ENCODE measurements at places on chromosomes 3 and 15. TPM values are rescaled to one million over a fixed set of nuclear protein-coding genes. Genes with fewer than 3 reads are reported as not detected.
A peak's percentile ranks its signal among the peaks of the same experiment; 100 is the strongest.

GRCh38 chr3:128095222-128095703, 28.3 kb downstream of the RUVBL1 start:
- H3K4me3 ChIP-seq, result no peak overlapping the region
- DNase-seq, result peak; percentile 77
- no peaks in the 10 kb centered on the region for H3K4me1 ChIP-seq
- peaks cover 7% of the 10 kb centered on the region for H3K36me3 ChIP-seq
- H3K27ac ChIP-seq, result no peak overlapping the region

DNA sequence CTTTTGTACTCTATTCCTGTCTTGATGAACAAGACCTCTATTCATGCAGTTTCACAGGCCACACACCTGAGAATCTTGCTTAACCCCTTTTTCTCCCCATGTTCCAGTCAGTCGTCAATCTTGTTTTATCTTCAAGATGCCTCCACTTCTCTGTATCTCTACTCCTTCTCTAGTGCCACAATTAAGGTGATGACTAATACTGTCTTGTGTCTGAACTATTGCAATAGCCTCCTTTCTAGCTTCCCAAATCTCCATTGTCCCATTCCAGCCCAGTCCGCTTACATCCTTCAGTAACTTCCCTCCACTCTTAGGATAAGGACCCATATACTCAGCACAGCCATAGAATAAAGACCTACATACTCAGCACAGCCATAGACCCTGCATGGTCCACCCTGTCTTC, 24.7 kb downstream of the CHST14 start:
- H3K36me3 ChIP-seq, result no peaks in the 10 kb centered on the region
- H3K27ac ChIP-seq, result no peak overlapping the region
- H3K4me1 ChIP-seq, result peaks cover 13% of the 10 kb centered on the region

Gene DHX30
- total RNA-seq, result 142 TPM

GRCh38 chr3:31462050-31462569, 70.6 kb upstream of the STT3B start:
- no peaks in the 10 kb centered on the region for H3K27me3 ChIP-seq
- no peaks in the 10 kb centered on the region for H3K36me3 ChIP-seq
- DNase-seq, result no peak
- H3K4me3 ChIP-seq, result no peak overlapping the region
- no peak overlapping the region for H3K27ac ChIP-seq
- no peaks in the 10 kb centered on the region for H3K4me1 ChIP-seq

DNA sequence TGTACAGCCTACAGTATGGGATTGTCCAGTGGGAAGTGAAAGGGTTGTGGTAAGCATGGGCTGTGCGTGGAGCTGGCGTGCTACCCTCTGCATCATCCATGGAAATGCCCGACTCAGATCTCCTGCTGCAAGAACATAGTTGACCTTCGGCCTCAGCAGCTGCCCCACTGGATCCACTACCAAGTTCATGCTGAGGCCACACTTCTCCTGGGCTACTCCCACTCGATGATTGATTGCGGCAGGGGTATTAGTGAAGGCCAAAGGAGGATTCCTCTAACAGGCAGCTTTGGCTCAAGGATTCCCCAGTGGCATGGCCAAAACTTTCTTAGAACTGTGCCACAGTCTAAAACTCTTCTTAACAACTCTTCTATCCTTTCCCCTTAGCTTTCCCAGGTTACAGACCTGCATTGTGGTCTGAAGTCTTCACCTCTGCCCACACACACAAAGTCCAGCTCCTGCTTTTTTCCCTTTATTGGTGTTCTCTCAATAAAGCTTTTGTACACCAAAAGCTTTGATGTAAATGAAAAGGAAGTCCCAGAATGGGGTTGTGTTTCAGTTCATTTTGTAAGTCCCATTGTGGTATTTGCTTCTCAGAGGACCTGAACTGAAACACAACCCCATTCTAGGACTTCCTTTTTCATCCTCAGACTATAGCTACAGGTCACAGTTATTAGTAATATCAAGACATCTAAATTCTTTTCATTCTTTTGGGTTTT, 4.9 kb upstream of the TBC1D5 start:
- peaks cover 33% of the 10 kb centered on the region for H3K4me1 ChIP-seq
- peak overlapping the region; percentile 39 for H3K4me3 ChIP-seq
- H3K36me3 ChIP-seq, result no peaks in the 10 kb centered on the region
- no peaks in the 10 kb centered on the region for H3K27me3 ChIP-seq

Gene SPINK8
- not detected for total RNA-seq

- no peak for DNase-seq
- H3K36me3 ChIP-seq, result no peaks in the 10 kb centered on the region
- H3K4me3 ChIP-seq, result no peak overlapping the region
- H3K27me3 ChIP-seq, result peaks cover 34% of the 10 kb centered on the region
Measured at GRCh38 chr3:154540950-154541604, 111.1 kb upstream of the GPR149 start.

Gene GUCA1C
- total RNA-seq, result not detected

Gene SMCO1
- not detected for total RNA-seq

DNA sequence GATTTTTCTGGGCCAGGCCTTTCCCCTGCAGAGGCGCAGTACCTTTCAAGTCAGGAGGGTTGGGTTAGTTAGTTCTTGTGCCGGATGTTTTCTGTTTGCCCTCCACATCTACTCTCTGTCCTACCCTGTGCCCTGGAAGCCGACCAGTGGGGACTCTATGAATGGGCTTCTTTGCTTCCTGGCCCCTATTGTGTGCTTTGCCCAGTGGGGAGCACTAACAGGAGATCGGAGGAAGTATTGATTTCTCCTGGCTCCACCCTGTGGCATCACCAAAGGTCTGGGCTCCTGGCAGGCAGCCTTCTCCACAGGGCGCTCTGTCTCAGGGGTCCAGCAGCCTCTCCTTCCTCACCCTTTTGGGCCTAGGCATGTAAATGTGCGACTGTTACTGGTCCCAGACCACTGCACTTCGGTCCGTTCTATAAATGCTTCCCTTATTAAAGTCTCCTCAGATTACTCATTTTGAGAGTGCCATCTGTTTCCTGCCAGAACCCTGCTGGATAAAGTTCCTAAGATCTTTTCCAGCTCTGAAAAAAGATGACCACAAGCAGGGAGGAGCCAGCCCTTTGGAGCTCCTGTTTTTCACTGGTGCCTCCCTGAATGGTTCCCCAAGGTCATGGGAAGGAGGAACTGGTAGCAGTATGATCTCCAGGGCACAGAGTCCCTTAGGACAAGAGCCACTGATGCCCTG, 44.5 kb downstream of the CTDSPL start:
- DNase-seq, result no peak
- H3K4me1 ChIP-seq, result peaks cover 77% of the 10 kb centered on the region
- peak overlapping the region; percentile 0 for H3K27ac ChIP-seq
- H3K36me3 ChIP-seq, result peaks cover 5% of the 10 kb centered on the region
- no peaks in the 10 kb centered on the region for H3K27me3 ChIP-seq

Gene NUSAP1
- total RNA-seq, result 159 TPM

Gene FBXO40
- total RNA-seq, result not detected

Gene CCR9
- total RNA-seq, result not detected

Gene CDC25A
- 63.0 TPM for total RNA-seq

- no peak overlapping the region for H3K4me3 ChIP-seq
- no peak for DNase-seq
- no peaks in the 10 kb centered on the region for H3K36me3 ChIP-seq
Measured at GRCh38 chr15:46660096-46660842, 1025.4 kb downstream of the SQOR start.

DNA sequence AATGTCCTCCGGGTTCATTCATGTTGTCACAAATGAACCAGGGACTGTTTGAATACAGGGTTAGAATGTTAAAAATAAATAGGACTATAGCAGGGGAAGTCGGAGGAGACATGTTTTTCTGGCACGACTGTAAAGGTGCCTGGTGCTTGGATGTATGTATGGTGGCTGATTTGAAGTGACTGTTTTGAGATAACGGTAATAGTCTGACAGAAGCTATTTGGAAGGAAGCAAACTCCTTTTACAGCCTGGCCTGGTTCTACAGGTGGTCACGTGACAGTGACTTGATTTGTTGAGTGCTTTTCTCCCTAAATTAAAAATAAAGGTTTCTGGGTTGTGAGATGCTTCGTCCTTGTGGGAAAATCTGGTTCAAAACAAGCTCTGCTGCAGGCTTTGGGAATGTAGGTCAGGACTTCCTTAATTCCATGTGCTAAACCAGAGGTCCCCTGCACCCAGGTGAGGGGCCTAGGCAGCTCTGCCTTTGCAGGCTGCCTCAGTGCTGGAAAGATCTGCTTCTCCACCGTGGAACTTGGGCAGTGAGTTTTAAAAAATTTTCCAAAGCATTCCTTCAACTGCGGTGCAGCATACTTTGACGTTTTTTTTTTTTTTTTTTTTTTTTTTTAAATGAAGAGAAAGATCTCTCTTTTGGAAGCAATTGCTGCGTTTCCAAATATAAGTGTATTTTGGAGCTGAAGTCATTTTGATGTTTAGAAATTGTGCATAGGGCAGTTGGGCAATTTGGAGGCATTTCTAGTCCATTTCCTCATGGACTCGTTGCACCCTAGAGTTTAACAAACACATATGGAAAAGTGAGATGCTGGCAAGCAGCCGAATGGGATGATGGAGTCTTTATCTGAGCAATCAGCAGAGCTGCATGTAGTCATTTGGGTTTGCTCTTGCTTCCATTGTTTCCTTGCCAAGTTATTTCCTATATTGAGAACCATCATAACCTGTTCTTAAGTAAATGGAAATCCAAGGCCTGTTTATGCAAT, 30.9 kb downstream of the ITPR1 start:
- no peak overlapping the region for H3K4me3 ChIP-seq
- H3K36me3 ChIP-seq, result no peaks in the 10 kb centered on the region
- DNase-seq, result no peak
- H3K27ac ChIP-seq, result no peak overlapping the region
- peaks cover 9% of the 10 kb centered on the region for H3K4me1 ChIP-seq
- no peaks in the 10 kb centered on the region for H3K27me3 ChIP-seq

DNA sequence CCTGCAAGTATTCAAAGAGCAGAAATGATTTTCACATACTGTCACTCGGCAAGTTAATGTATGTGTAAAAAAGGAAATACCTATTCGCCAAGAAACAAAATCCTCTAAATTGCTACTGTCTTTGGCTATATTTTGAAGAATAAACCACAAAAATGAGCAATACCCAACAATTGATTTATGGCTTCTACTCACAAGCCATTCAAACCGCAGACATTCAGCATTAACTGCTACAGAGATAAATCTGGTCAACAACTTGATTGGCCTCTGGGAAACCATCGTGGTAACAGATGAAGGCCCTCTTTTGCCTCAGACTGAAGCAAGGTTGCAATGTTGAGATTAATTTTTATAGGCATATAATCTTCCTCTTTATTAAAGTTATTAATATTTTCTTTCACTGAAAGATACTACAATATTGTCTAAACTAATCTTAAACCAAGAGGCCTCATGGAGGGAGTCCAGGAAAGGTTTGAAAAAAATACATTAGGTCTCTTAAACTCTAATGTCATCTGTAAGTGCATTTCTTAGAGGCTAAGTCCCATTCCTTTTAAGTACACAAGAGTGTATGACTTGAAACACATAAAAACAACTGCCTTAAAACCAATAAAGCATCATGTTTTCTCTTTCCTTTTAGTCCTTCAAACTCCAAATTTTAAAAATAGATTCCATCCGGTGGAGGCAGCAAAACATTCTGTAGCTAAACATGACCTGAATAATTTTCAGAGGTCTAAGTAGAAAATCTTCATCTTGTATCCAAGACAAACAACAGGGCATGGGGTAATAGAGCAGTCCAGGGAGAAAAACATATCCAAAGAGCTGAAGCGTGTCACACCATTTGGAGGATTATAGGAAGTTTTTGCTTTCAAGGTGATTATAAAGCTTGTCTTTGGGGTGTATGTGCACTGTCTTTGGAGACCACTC, 162.4 kb upstream of the TGFBR2 start:
- no peak overlapping the region for H3K4me3 ChIP-seq
- peaks cover 15% of the 10 kb centered on the region for H3K4me1 ChIP-seq

Gene SKOR1
- total RNA-seq, result 0.49 TPM

Gene PLSCR5
- total RNA-seq, result not detected

DNA sequence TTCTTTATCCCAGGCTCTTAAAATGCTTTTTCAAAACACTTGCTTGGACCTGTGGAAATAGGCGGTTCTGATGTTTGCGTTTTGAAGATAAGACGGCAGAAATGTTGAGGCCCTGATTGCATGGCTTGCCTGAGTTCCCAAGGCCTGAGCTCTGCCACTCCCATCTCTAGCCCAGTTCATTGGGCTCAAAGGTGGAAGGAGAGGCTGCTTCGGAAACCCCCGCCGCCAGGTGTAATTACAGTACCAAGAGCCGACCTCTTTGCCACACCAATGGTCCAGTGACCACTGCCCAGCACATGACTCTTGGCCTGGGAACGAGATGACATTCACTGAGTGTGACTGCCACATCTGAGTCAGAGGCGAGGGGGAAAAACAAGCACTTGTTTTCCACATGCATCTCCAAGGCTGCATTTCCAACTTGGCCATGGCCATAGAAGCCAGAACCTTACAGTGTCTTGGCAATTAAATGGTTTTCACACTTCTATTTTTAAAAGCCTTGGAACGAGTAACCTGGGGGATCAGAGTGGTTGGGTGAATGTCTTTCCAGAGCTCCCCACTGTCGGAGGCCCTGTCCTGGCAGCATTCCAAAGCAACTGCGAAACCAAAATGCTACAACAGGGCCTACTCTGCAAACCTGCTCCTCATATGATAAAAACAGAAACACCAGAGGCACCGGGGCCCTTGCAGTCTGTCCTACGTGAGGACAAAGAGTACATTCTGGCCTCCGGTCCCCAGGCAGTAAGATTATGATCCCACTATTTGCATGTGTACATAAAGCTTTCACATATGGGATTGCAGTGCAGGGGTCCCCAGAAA, 63.8 kb upstream of the CGNL1 start:
- H3K27me3 ChIP-seq, result no peaks in the 10 kb centered on the region
- H3K36me3 ChIP-seq, result no peaks in the 10 kb centered on the region
- H3K4me3 ChIP-seq, result no peak overlapping the region
- H3K4me1 ChIP-seq, result no peaks in the 10 kb centered on the region

- peaks cover 4% of the 10 kb centered on the region for H3K4me1 ChIP-seq
- H3K36me3 ChIP-seq, result no peaks in the 10 kb centered on the region
- H3K27ac ChIP-seq, result no peak overlapping the region
- no peaks in the 10 kb centered on the region for H3K27me3 ChIP-seq
- H3K4me3 ChIP-seq, result no peak overlapping the region
Measured at GRCh38 chr15:79463043-79463780, 31.1 kb downstream of the MINAR1 start.

GRCh38 chr15:64224511-64224910, 61.7 kb upstream of the PPIB start:
- H3K36me3 ChIP-seq, result peaks cover 17% of the 10 kb centered on the region
- no peak overlapping the region for H3K27ac ChIP-seq
- no peak overlapping the region for H3K4me3 ChIP-seq
- no peak for DNase-seq

Gene KNG1
- total RNA-seq, result not detected

DNA sequence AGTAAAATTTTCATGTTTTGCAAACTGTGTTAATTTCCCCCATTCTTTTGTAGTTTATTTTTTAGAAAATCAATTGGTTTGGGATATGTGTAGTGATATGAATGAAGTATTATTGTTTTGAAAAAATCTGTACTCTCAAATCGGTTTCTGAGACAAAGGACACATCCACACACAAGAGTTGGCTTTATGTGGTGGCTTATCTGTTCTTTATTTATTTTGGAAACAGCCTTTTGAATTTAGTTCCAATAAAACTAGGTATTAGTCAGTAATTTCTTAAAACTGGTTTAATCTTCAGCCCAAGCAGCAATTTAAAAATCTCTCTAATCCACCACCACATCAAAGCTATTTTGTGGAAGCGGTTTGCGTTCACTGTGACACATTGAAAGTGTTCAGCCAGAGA, 741.5 kb upstream of the GRM7 start:
- DNase-seq, result no peak
- no peaks in the 10 kb centered on the region for H3K36me3 ChIP-seq
- no peak overlapping the region for H3K4me3 ChIP-seq
- no peaks in the 10 kb centered on the region for H3K27me3 ChIP-seq
- H3K4me1 ChIP-seq, result peaks cover 4% of the 10 kb centered on the region

Gene GLT8D1
- total RNA-seq, result 69.9 TPM
